ENCODE measurements at places on chromosomes 2 and 18.

- H3K27me3 ChIP-seq: no peaks in the 10 kb centered on the region
- H3K4me3 ChIP-seq: peak overlapping the region; percentile 62
- H3K4me1 ChIP-seq: no peaks in the 10 kb centered on the region
- DNase-seq: no peak
These were observed 663 bp downstream of the RHBDD1 start for GRCh38 chr2:226836548-226836885.

GRCh38 chr2:101961338-101962191 lies 30.2 kb upstream of the IL1R2 start:
- no peak overlapping the region for H3K27ac ChIP-seq
- no peaks in the 10 kb centered on the region for H3K4me1 ChIP-seq
- H3K36me3 ChIP-seq: no peaks in the 10 kb centered on the region
- DNase-seq: peak; percentile 6

GRCh38 chr18:23357996-23358594 lies 95.0 kb upstream of the RIOK3 start:
- H3K27me3 ChIP-seq: no peaks in the 10 kb centered on the region
- peaks cover 3% of the 10 kb centered on the region for H3K4me1 ChIP-seq
- DNase-seq: no peak
- no peak overlapping the region for H3K4me3 ChIP-seq
- H3K36me3 ChIP-seq: no peaks in the 10 kb centered on the region

GRCh38 chr2:219282943-219283581 lies 3.9 kb downstream of the DNAJB2 start:
- no peaks in the 10 kb centered on the region for H3K27me3 ChIP-seq
- no peak for DNase-seq
- H3K4me1 ChIP-seq: peaks cover 22% of the 10 kb centered on the region
- H3K27ac ChIP-seq: no peak overlapping the region

DNA sequence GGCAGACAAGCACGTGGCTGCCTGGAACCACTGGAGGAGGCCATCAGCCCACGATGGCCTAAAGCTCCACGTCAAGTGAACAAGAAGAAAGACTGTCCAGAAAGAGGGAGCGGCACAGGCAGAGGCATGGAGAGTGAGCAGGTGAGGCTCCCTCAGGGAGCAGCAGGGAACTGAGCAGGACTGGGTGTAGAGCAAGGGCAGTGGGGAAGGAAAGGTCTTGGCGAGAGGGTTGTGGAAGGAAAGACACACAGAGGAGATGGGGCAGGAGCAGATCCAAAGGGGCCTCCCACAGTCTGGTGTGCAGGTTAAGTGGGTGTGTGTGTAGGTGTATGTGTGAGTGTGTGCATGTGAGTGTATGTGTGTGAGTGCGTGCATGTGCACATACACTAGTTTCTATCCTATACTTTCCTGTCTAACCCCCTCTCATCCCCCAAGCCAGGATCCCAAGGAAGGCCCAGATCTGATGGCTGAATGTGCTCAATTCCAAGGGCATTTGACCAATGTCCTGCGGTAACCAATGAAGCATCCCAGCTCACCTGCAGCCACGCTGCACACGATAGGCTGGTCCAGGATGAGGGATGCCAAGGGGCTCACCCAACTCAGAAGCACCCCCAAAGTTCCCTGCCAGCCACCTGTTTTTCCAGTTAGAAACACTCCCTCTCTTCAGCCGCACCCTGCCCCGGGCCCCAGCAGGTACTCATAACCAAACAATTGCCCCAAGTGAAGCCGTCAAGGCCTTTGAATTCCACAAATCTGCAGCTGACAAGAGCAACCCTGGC lies 262.5 kb upstream of the RAB6C start:
- peaks cover 3% of the 10 kb centered on the region for H3K4me1 ChIP-seq
- H3K27me3 ChIP-seq: no peaks in the 10 kb centered on the region
- H3K4me3 ChIP-seq: no peak overlapping the region
- H3K27ac ChIP-seq: no peak overlapping the region
- no peaks in the 10 kb centered on the region for H3K36me3 ChIP-seq

- no peak overlapping the region for H3K4me3 ChIP-seq
- DNase-seq: no peak
- no peaks in the 10 kb centered on the region for H3K4me1 ChIP-seq
- H3K36me3 ChIP-seq: no peaks in the 10 kb centered on the region
- no peaks in the 10 kb centered on the region for H3K27me3 ChIP-seq
These were observed 3.1 kb downstream of the ARHGAP25 start for GRCh38 chr2:68737711-68738110.

GRCh38 chr2:5826979-5827655 lies 134.9 kb downstream of the SOX11 start:
- H3K27me3 ChIP-seq: no peaks in the 10 kb centered on the region
- no peaks in the 10 kb centered on the region for H3K36me3 ChIP-seq
- H3K27ac ChIP-seq: no peak overlapping the region
- no peaks in the 10 kb centered on the region for H3K4me1 ChIP-seq
- no peak for DNase-seq

GRCh38 chr2:99701503-99701902 lies 211.7 kb upstream of the REV1 start:
- H3K4me1 ChIP-seq: no peaks in the 10 kb centered on the region
- no peaks in the 10 kb centered on the region for H3K36me3 ChIP-seq
- H3K27ac ChIP-seq: no peak overlapping the region
- DNase-seq: no peak

DNA sequence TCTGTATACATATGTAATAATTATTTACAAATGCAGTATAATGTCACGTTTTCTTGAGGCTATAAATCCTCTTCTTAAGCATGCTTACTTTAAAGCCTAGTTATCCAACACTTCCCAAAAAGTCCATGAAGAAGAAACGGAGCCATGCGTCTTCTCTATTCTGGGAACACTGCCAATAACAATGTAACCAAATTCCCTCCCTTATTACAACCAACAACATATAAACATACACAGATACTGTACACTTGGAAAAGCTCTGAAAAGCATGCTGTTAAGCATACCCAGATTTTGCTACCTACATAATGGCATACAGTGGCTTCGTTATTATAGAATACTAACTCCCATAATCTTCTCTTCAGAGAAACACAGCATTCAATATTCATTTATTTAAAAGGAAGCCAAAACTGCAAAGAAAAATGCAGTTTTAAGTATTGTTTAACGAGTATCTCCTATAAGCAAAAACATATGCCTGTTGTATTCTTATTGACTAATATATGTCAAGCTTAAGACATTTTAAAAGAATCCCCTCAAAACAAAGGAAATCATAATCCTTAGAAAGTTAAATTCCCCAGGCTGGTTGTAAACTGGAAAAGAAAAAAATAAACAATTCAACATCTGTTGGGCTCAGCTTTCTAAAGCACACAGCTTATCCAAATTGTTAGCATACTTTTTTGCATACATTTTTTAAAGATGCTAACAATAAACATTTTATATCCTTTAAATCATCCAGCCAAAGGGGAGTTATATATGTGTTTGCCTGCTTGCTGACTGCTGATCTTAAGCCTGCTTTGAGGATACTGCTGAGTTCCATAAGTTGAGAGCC lies 83.4 kb downstream of the SLC25A12 start:
- no peaks in the 10 kb centered on the region for H3K27me3 ChIP-seq
- no peak overlapping the region for H3K4me3 ChIP-seq
- H3K36me3 ChIP-seq: no peaks in the 10 kb centered on the region
- no peak overlapping the region for H3K27ac ChIP-seq
- no peak for DNase-seq

DNA sequence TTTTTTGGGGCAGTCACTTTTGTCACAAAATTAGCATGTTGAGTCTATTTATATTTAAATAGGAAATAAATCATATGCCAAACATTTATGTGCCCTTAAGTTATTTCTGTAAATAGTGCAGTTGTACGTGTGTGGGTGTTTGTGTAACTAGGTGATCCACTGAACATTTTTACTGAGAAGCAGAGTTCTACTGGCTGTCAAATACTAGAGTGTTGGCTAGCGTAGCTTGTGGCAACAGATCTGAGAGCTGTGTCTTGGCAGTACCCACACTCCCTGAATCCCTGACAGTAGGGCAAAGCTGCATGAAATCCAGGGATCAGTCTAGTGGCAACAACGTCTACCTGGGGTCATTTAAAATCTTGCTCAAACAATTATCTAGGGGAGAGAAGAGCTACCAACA lies 273.1 kb upstream of the SLC8A1 start:
- DNase-seq: no peak
- H3K27ac ChIP-seq: no peak overlapping the region
- H3K4me3 ChIP-seq: no peak overlapping the region
- no peaks in the 10 kb centered on the region for H3K36me3 ChIP-seq
- no peaks in the 10 kb centered on the region for H3K27me3 ChIP-seq

DNA sequence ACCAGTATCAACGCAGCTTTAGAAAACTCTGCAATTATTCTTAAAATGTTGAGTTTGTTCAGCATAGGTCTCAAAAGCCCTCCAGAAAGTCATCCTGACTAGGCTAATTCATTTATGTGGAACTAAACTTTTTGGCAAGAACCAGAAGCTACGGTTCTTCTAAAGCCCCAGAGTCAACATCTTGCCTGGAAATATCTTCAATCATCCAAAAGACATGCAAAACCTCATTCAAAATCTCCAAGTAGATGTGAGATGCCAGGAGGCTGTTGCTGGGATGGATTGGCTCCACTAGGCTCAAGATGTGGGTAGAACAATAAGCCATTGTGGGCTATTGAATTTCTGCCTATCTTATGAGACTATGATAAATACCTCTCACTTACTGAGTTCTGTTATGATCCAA lies 2.1 kb upstream of the SCG2 start:
- DNase-seq: no peak
- H3K36me3 ChIP-seq: no peaks in the 10 kb centered on the region
- H3K27ac ChIP-seq: no peak overlapping the region
- no peaks in the 10 kb centered on the region for H3K27me3 ChIP-seq

- no peaks in the 10 kb centered on the region for H3K27me3 ChIP-seq
- H3K27ac ChIP-seq: peak overlapping the region; percentile 55
- peak; percentile 75 for DNase-seq
- no peak overlapping the region for H3K4me3 ChIP-seq
These were observed 19.5 kb downstream of the INPP4A start for GRCh38 chr2:98463988-98464771.

- DNase-seq: no peak
- no peak overlapping the region for H3K27ac ChIP-seq
- no peaks in the 10 kb centered on the region for H3K36me3 ChIP-seq
- H3K27me3 ChIP-seq: no peaks in the 10 kb centered on the region
- no peak overlapping the region for H3K4me3 ChIP-seq
These were observed 23.7 kb downstream of the TPGS2 start for GRCh38 chr18:36805105-36805504.

GRCh38 chr2:151669585-151670081 lies 64.6 kb downstream of the NEB start:
- H3K4me3 ChIP-seq: no peak overlapping the region
- no peaks in the 10 kb centered on the region for H3K36me3 ChIP-seq
- DNase-seq: peak; percentile 54

DNA sequence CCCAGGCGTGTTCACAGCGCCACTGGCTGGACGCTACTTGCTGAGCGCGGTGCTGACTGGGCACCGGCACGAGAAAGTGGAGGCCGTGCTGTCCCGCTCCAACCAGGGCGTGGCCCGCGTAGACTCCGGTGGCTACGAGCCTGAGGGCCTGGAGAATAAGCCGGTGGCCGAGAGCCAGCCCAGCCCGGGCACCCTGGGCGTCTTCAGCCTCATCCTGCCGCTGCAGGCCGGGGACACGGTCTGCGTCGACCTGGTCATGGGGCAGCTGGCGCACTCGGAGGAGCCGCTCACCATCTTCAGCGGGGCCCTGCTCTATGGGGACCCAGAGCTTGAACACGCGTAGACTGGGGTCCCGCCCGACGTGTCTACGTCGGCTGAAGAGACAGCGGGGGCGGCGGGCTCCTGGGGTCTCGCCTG lies 891 bp upstream of the KHK start:
- peak; percentile 64 for DNase-seq
- peak overlapping the region; percentile 38 for H3K4me3 ChIP-seq
- no peaks in the 10 kb centered on the region for H3K36me3 ChIP-seq
- peaks cover 2% of the 10 kb centered on the region for H3K4me1 ChIP-seq
- H3K27me3 ChIP-seq: no peaks in the 10 kb centered on the region
- H3K27ac ChIP-seq: no peak overlapping the region

- no peak overlapping the region for H3K27ac ChIP-seq
- H3K4me3 ChIP-seq: no peak overlapping the region
- H3K36me3 ChIP-seq: no peaks in the 10 kb centered on the region
- no peaks in the 10 kb centered on the region for H3K27me3 ChIP-seq
- H3K4me1 ChIP-seq: no peaks in the 10 kb centered on the region
These were observed 971.0 kb upstream of the CDH2 start for GRCh38 chr18:29147944-29148343.

- no peaks in the 10 kb centered on the region for H3K27me3 ChIP-seq
- H3K36me3 ChIP-seq: no peaks in the 10 kb centered on the region
- DNase-seq: no peak
- H3K4me3 ChIP-seq: no peak overlapping the region
These were observed 2.9 kb upstream of the B3GNT7 start for GRCh38 chr2:231392431-231393148.

DNA sequence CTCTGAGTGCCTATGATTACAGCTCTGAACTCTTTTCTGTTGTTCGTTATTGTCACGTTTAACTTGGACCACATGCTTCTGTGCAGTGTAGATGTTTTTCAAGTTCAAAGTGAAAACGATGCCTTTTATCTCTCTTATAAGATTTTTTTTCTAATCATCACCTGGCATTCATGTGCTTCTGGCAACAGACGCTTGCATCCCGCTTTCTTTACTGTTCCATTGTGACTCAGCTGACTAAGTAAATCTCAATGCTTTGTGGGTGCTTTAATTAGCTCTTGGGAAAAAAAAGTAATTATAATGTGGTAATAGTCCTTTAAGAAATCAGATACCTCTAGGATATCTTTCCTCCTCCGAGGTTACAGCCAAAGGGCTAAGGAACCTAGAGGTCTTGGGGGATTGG lies 31.2 kb upstream of the RMP24 start:
- no peak overlapping the region for H3K4me3 ChIP-seq
- no peaks in the 10 kb centered on the region for H3K27me3 ChIP-seq
- H3K4me1 ChIP-seq: no peaks in the 10 kb centered on the region
- no peak for DNase-seq
- H3K27ac ChIP-seq: no peak overlapping the region

DNA sequence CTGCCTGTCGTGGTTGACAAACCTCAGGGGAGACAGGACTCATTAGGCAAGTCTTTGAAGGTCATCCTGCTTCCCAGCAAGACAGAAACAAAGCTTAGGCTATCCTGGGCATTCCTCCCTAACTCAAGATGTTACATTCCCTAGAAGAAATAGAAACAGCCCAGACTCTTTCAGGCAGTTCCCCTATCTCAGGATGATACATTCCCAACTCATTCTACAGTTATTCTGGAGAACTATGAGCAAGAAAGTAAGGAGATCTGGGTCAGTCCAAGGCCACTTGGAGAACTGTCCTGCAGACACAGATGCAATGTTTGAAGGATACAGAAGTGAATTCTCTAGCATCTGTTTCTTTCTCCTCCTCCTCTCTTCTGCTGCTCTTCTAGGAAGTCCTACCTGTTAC lies 220.1 kb upstream of the NCKAP5 start:
- H3K4me1 ChIP-seq: peaks cover 11% of the 10 kb centered on the region
- H3K27me3 ChIP-seq: no peaks in the 10 kb centered on the region
- no peaks in the 10 kb centered on the region for H3K36me3 ChIP-seq

DNA sequence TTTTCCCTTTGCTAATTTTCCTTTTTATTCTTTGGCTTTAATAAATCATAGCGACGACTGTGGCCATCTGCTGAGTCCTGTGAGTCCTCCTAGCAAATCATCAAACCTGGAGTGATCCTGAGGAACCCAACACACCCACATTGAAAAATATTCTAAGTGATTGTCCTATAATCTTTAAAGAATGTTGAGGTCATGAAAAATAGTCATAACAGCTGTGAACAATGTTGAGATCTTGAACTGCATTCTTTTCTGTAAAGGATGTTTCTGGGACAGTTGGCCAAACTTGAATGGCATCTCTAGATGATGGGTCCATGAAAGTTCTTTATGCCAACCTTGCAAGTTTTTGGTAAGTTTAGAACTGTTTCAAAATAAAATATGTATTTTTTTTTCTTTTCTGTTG lies 53.2 kb upstream of the ADAM23 start:
- no peaks in the 10 kb centered on the region for H3K4me1 ChIP-seq
- no peak for DNase-seq
- no peak overlapping the region for H3K27ac ChIP-seq
- H3K27me3 ChIP-seq: no peaks in the 10 kb centered on the region
- H3K4me3 ChIP-seq: no peak overlapping the region
